ENCODE measurements at places on chromosomes 3 and 15.

- DNase-seq, result no peak
Observed at GRCh38 chr3:165638034-165638433, 199.2 kb downstream of the BCHE start.

DNA sequence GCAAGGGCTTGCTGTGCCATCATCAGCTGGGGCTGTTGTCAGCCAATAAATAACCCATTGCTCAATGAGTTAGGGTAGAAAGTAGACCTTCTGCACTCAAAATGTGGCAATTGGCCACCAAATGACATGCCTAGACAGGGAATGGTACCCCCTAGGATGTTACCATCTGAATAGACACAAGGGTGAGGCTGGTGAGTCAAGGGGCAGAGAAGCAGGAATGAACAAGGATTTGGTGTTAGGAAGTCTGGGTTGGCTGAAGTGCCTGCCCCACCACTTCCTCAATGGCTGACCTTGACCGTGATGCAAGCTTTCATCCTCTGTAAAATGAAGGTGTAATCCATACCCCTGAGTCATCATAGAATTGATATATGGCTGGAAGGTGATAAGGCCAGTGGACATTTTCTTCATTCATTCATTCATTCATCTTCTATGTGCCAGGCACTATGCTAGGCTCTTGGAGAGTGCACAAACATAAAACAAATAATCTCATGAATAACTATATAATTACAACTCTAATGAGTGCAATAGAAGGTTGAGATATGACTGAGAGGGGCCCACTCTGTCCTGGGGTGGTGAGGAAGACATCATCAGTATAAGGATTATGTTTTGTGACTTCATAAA is 4.4 kb upstream of the CA12 start:
- DNase-seq, result peak; percentile 98

DNA sequence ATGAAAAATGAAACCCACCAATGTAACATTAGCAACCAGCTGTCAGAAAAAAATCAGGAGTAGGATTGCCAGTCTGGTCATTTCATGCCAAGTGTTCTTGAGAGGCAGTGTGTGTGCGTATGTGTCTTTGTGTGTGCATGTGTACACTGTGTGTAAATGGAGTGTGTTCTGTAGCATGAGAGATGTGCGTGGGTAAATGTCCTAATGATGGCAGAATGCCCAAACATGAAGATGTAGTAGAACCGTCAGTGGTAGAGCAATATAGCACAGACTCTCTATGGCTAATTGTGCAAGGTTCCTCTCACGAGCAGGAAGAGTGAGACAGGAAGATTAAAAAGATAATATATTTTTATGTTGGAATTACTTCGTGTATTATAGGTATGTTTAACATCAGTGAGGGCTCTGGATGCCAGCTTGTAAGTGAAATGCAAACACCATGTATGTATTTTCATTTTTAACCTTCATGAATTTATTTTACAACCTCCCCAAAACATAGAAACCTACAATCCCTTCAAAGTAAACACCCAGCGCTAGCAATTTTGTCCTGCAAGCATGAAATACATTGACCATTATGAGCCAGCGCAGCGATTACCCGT is 1038.7 kb downstream of the IGSF11 start:
- DNase-seq, result no peak

- no peak for DNase-seq
Observed at GRCh38 chr3:171237009-171237385, 210.5 kb upstream of the SLC2A2 start.

DNA sequence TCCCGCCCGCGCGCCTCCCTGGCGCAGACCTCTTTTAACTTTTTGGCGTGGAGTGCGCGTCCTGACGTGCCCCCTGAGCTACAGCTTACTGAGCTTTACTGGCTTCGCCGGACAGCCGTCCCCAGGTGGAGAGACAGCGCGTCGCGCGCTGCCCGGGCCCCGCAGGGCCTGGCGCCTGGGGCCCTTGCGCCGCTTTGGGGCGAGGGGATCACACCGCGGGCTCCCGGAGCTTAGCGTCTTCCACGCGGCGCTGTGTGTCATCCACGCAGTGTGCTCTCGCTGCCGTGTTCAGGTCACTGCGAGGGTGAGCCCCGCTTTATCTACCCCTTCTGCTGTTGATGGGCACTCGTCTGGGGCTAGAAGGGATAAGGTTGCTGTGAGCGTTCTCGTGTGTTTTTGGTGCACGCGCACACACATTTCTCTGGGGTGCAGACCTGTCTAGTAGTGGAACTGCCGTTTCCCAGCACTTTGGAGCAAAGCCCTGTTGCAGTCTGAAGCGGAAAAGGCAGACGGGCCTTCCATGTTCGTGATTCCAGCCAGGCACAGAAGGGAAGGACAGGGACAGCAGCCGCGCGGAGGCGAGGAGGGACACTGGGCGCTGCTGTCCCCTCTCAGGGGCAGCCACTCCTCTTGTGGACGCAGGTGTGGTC is 33.1 kb upstream of the ALDH1L1 start:
- no peak for DNase-seq

- peak; percentile 51 for DNase-seq
Observed at GRCh38 chr3:152922554-152922953, 87.6 kb downstream of the P2RY1 start.

- no peak for DNase-seq
Observed at GRCh38 chr3:117486719-117487716, 777.4 kb downstream of the TUSC7 start.

DNA sequence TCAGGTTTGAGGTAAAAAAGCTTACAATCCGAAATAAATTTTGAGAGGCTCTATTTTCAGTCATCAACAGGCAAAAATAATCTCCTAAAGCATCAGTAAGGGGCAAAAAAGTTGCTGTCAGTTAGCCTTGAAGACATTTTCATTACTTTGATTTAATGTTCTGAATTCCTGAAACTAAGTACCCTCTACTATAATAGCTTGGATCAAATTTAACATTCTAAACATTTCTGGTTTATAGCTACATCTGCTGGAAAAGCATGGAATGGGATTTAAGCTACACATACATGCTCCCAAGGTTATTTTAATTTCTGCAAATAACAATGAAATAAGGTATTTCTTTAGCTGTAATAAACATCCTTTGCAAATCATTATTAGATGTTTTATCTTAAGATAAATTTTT is 245.4 kb downstream of the ULK4 start:
- DNase-seq, result peak; percentile 11

DNA sequence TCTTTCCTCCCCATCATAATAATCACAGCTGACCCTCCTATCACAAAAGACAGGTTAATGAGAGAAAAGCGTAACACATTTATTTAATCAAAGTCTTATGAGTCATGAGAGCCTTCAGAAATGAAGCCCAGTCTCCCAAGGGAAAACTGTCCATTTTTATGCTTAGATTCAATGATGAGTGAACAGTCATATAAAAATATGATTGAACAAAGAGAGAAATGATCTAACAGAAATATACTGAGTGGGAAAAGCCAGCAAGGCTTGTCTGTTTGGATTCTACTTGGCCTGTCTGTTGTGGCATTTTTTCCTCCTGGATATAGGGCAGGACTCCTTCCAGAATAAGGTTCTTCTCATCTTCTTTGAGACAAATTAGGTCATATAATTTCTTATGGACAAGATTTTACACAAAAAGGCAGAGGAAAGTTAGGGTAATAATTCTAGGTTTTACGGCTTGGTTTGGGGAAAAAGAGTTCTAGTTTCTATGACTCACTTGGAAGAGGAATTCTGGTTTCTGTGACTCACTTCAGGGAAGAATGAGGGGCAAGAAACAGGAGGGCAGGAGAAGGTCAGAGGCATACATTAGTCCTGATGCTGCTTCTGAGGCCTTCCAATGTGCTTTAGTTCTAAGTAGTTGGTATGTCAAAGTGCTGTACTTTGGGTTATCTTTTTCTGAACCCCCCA is 534.2 kb downstream of the ZIC1 start:
- DNase-seq, result peak; percentile 72

DNA sequence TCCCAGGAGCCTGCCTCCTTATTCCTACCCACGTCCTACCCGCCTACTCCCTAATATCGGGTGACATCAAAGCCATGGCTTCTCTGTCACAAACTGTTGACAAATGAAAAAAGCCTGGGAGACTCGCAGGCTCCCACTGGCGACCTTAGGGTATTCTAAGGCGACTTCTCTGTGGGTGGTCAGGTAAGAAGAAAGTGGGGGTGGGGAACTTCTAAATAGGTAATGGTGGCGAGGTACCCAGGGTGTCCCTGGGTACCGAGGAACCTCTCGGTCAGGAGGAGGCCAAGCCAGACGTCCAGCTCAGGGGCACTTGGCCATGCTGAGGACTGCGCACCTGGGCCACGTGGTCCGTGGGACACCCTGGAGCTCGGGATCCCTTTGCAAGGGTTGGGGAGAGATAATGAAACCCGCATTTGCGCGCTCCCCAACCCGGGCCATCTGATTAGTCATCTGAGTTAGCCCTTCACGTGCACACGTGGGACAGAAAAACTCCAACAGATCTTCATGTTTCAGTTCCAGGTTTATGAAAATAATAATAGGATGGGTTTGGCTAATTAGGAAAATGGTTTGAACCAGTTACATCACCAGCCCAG is 78.2 kb downstream of the NR2F2 start:
- no peak for DNase-seq

- DNase-seq, result no peak
Observed at GRCh38 chr3:196292286-196292923, 4.9 kb upstream of the PCYT1A start.

DNA sequence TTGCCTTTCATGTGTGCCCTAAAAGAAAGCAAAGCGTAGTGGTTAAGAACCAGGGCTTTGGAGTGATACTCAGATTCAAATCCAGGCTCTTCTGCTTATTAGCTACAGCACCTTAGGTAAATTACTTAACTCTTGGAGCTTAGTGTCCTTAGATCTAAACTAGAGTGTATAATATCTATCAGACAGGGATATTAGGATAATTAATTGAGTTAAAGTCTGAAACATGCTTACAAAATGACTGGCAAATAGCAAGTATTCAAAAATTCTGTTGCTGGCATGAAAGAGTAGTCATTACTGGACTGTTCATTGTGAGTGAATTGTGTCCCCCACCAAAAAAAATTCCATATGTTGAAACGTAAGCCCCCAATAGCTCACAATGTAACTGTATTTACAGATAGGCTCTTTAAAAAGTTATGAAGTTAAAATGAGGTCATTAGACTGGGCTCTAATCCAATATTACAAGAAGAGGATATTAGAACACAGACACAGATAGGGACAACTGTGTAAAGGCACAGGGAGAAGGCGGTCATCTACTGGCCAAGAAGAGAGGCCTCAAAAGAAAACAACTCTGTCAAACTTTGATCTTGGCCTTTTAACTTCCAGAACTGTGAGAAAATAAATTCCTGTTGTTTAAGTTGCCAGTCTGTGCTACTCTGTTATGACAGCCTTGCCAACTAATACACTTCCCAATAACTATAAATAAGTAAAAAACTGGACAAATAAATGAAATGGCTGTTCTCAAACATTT is 60.4 kb upstream of the LRRC3B start:
- no peak for DNase-seq

DNA sequence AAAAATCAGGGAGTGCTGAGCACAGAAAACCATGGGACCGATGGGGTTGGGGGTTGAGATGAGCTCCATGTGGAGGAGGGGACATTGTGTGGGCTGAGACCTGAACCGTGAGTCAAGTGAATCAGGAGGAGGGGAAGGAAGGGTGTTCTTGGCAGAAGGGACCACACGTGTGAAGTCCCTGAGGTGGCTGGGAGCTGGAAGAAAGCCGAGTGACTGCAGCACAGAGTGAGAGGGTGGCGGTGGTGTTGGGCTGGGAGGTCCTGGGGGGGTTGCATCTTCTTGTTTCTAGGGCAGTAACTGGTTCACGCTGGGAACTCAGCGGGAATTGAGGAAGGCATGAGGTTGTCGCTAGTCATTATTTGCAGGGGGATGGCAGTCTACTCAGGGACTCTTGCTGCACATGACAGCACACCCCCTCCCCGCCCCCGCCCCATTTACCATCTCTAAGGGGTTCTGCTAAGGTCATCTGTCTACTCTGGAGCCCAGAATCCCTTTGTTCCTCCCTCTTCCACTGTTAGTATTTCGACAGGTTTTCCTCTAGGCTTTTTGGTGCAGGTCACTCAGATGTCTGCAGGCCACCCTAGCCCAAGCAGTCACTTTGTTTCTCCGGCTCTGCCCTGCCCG is 254.3 kb downstream of the TLE3 start:
- no peak for DNase-seq

GRCh38 chr3:160675566-160676124 is 1.3 kb upstream of the ARL14 start:
- DNase-seq, result no peak

DNA sequence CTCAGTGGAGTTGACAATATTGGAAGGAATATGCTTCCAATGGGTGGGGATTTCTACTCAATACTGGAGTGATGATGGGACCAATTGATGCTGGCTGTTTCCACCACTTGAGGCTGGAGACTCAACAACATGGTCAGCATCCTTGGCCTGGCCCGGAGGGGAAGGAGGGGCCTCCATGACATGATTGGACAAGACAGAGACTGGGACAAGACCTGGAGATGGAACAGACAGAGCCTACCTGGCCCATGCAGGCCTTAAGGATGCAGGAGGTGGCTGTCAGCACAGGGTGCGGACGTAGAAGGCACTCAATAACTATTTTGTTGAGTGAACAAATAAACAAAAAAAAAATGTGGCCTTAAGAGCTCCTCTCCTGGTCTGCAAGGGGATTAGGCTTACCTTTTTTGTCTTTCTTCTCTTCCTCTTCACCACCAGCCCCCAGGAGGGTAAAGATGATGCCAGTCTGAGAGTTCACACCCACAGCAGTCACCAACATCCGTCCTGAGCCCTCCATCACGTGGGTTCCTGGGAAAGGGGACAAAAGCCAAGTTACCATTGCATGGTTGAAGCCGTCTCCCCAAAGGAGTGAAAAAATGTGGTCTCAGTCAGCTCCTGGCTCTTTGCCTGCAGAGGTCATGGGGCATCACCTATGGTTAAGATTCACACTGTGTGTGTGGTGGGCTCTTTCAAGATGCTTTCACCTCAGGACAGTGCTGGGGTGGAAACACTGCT is 67.1 kb upstream of the SEC13 start:
- peak; percentile 2 for DNase-seq

GRCh38 chr3:23487015-23487414 is 283.9 kb downstream of the UBE2E2 start:
- no peak for DNase-seq

GRCh38 chr3:193795062-193795690 is 202.2 kb downstream of the OPA1 start:
- no peak for DNase-seq

DNA sequence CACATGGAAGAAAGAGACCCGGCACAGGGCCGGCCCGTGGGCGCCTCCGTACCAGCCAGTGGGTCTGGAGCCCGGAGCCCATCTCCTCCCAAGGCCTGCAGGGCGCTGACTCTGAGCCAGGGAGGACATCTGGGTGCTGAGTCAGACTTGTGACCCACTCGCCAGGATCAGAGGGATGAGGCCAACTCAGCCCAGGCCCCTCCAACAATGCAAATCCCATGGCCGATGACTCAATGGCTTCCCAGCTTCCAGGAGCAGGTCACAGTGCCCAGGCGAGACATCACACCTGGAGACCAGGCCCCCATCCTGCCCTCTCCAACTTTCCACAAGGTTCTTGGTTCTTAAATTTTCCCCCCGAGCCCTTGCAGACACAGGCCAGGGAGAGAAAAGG is 95.1 kb downstream of the LRIG1 start:
- DNase-seq, result peak; percentile 27
